GM23338 (cell line): ENCODE measurements at places on chromosomes 3 and 15. TPM values are rescaled to one million over a fixed set of nuclear protein-coding genes. Genes with fewer than 3 reads are reported as not detected.

The SST gene
- total RNA-seq: not detected in 2 replicates

GRCh38 chr15:89378296-89379151 lies 43.9 kb upstream of the POLG start:
- DNase-seq: peak; percentile 55

GRCh38 chr15:44101286-44101685 lies 93.8 kb downstream of the FRMD5 start:
- no peak for DNase-seq

GRCh38 chr3:51390246-51391074 lies 625 bp upstream of the RBM15B start:
- DNase-seq: peak; percentile 96

DNA sequence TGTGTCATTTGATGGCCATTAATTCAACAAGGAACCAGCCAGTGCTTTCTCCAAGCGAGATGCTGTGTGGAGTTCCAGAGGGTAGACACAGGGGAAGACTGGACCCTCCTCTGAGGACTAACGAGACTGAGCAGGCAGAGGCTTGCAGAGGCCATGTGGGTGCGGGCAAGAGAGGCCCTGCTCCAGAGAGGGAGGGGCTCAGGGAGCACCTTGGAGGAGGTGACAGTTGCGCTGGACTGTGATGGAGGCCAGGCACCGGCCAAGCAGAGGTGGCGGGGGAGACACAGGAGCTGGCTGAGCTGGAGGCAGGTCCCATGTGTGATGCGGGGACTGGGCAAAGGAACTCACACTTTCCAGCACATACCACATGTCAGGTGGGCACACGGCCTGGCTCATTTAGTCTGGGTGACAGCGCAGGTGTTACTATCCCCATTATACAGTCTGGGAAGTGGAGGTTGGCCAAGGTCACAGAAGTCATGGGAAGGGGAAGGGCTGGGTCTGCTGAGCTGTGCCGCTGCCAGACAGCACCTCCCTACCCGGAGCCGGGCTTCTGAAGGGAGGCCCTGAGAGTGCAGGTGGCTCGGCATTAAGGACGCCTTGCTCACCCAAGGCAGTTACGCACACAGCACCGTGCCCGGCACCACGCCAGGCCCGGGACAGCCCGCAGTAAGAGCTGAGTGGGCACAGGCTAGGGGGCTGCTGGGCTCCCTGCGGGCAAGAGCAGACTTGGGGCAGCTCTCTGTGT lies 3.7 kb downstream of the MELTF start:
- DNase-seq: no peak

GRCh38 chr15:70563561-70564095 lies 199.7 kb downstream of the UACA start:
- DNase-seq: no peak

DNA sequence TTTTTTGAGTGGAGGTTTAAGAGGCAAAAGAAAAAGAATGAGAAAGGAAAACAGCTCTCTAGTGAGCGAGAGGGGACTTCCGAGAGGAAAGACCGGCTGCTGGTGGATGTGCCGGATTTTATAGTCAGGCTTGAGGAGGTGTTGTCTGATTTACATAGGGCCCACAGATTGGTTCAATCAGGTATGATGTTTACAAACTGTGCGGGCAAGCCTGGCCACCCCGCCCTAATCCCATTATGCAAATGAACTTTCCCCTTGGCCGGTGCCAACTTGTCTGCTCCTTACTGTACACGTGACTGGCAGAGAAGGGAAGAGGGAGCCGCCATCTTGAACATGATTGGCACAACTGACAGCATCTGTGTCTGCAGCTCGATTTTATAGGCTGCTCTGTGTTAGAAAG lies 44.7 kb downstream of the FAM43A start:
- peak; percentile 34 for DNase-seq

DNA sequence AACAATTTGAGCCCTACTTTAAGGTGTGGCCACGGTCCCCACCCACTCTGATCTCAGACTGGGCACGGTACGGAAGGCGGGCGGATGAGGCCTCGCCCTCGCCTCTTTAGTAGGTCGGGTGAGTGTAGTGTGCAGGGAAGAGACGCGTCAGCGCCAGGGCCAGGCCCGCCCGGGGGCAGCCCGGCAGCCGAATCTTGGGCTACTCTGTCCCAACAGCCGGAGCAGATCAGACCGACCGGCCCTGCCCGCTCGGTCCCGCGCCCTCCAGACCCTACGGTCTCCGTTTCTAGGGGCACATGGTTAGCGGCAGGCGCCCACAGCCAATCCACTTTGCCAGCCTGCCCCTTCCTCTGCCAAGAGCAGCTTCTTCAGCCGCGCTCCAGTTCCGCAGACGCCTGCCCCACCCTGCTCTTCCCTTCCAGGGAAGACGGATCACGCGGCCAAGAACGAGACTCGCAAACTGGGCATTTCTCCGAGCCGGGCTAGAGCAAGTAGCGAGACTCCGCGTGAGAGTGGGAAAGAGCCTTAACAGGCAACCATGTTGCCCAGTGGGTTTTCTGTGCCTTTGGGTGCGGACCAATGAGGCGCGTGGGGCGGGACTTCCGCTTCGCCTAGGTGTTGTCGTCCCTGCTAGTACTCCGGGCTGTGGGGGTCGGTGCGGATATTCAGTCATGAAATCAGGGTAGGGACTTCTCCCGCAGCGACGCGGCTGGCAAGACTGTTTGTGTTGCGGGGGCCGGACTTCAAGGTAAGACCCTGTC lies at the start of gene RNF13:
RNF13 (plus strand) TSS at position 610 of the 761 bp plus-strand sequence. CDS start 32,812 bp downstream, outside the sequence.
- peak; percentile 95 for DNase-seq

DNA sequence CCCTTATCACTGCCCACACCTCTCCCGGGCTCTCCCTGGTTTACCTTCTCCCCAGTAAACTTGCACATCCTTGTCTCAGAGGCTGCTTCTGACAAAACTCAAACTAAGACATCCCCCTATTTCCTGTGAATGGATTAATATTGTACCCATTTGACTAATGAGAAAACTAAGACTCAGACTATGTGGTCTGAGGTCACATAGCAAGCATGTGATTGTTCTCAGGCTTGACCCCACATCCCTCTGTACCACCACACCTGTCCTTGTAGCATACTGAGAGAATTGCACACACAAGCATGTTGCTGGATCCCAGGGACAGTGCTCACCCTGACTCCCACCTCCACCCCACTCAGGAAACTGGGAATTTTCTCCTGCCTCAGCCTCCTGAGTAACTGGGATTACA lies 90.7 kb upstream of the HES1 start:
- no peak for DNase-seq

DNA sequence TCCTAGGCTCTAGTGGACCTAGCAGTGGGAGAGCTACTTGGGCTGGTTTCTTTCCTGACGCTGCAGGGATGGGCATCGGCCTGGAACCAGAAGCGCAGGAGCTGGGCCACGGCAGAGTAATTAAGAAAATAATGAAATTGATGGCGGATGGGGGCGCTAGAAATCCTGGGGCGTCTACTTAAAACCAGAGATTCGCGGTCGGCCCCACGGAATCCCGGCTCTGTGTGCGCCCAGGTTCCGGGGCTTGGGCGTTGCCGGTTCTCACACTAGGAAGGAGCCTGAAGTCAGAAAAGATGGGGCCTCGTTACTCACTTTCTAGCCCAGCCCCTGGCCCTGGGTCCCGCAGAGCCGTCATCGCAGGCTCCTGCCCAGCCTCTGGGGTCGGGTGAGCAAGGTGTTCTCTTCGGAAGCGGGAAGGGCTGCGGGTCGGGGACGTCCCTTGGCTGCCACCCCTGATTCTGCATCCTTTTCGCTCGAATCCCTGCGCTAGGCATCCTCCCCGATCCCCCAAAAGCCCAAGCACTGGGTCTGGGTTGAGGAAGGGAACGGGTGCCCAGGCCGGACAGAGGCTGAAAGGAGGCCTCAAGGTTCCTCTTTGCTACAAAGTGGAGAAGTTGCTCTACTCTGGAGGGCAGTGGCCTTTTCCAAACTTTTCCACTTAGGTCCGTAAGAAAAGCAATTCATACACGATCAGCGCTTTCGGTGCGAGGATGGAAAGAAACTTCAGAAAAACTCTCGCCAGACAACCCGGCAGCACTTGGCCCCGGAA lies 6.1 kb downstream of the SOX14 start:
- peak; percentile 62 for DNase-seq

DNA sequence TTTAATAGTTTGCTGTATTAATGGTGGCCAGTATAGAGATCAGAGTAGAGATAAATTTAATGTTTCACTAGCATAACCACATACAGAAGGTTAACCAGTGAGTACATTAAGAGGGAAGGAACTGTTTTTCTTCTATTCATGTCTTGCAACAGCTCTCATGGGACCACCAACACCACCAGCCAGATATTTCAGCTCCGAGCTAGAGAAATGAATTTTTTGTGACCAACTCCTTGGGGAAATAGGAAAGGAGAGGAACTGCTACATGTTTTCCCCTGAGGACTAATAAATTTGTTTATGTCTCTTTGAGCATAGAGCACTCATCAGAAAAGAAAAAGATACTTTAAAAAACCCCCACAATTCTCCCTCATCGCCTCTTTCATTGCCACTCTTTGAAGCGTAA lies 247.5 kb downstream of the MBNL1 start:
- DNase-seq: no peak

The HTR3E gene
- total RNA-seq: not detected in 2 replicates

The GADL1 gene
- total RNA-seq: 0.35 and 0.97 TPM in 2 replicates

DNA sequence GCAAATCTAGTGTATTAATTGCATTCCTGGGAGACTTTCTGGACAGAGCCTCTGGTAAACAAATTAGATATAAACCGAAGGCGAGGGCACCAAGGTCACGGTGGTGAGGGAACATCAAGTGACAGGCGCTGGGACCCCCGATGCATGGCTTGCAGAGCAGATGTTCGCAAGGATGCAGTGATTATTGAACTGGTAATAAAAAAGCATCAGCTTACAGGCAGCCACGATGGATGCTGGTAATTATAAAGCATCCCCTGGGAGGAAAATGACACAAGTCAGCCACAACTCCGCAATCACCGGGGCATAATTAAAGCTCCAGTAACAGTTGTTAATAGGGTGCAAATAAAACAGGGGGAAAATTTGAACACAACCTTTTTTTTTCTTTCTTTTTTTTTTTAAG lies 231.1 kb upstream of the DPH6 start:
- DNase-seq: no peak

The ANKRD63 gene
- total RNA-seq: 0.59 and 0.74 TPM in 2 replicates

GRCh38 chr3:27559835-27560234 lies 75.7 kb upstream of the SLC4A7 start:
- no peak for DNase-seq

The PRSS50 gene
- 1.4 and 1.5 TPM in 2 replicates for total RNA-seq

The TIPIN gene
- 25.3 and 39.0 TPM in 2 replicates for total RNA-seq

DNA sequence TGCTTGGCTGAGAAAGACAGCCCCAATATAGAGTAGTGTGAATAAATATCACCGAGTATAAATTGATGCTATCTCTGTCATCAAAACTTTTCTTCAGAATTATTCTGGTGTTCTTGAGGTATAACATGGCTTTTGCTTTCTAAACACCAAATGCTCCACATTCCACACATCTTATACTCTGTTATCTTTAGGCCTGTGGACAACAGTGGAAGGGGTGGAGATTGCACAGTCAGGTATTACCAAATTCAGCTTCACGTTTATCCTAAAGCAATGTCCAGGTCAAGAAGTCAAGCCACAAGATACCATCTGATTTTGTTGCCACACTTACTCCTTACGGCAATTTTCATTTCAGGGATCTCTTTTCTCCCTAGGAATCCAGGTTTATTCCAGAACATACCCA lies 394.8 kb downstream of the SI start:
- DNase-seq: no peak

DNA sequence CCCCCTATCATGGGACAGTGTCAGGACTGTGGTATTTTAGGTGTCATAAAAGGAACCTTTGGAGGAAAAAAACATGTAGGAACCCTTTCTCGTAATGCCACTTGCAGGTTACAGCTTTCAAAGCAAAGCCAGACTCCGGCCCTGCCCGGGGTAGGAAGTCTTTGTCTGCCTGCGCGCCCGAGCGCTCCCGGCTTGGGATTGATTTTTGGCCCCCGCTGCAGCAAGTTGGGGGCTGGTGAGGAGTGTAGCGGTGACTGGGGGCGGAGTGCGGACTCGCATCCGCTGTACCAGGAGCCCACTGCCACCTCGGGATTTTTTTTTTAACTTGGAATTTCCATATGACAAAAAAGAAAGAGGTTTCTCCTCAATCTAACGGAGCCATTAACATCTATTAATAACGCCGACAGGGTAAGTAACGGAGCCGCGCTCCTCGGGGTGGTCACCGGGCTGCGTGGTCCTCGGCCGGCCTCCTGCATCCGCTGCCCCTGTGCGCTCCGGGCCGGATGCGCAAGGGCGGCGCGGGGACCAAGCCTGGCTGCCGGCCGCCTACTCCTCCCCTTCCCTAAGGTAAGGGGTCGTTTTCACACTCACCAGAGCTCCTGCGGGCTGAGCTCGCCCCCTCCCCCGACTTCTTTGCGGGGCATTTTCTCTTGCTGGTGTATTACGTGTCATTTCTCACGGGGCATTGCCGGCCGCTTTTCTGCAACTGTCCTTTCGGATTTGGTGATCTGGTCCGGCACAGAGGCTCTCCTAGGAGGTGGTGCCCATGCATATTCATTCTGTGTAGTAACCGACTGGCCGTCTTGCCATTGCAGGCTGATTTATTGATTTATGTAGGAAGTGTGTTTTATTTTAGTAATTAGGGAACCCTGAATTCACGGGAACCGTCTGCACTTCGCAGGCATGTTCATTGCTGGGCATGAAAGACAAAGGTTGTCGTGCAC lies 219.8 kb upstream of the TOPAZ1 start:
- peak; percentile 70 for DNase-seq

DNA sequence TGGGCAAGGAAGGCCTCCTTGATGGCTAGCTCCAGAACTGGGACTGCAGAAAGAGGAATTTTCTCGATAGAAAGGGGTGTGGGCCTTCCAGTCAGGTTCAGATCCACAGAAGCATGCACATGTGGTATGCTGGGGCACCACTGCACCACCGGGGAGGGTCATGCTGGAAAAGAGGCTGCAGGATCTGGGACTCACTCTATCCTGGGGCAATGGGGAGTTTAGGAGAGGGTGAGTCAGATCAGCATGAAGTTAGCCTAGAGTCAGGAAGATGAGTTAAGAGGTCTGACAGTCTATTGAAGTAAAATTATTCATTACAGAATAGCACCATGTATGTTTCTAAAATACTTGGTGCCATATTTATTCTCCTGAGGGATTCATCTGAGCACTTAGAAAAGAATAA lies 130.2 kb upstream of the TOPAZ1 start:
- no peak for DNase-seq

DNA sequence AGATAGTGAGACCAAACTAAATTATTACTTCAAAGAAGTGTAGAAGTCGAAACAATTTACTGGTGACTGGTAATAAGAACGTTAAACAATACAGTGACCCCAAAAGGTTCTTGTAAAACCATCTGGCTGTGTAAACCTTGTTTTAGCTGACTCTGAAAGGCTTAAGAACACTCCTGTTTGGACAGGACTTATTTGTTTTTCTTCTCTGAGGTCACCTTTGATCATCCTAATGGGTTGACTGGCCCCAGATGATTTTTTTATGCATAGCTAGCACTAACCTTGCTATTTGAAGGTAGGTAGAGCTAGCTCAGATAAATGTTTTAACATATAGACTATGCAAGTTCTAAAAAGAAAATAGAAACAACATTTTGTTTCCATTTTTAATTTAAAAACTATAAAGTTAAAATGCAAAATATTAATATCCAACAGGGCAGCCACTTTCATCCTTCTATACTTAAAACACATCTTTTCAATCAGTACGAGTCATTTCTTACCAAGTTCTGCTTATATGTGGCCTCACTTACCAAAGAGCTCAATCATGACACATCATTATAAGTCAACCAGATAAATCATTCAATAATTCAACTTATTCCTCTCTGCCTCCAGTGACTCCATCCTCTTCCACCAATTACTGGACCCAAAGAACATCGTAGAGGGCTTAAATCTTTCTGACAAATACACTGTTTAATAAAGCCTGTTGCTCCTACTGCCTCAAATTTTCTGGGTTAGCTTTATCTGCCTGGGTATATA lies 158.8 kb downstream of the SSR3 start:
- no peak for DNase-seq

GRCh38 chr3:14403619-14404155 lies 1.3 kb downstream of the SLC6A6 start:
- DNase-seq: no peak
